ENCODE measurements at places on chromosomes 3 and 15.

GRCh38 chr3:158479051-158479450 lies 91.9 kb upstream of the MLF1 start:
- DNase-seq, result no peak

- no peak for DNase-seq
Measured at GRCh38 chr3:188486126-188486525, 332.2 kb downstream of the LPP start.

- DNase-seq, result no peak
Measured at GRCh38 chr3:187920030-187920429, 174.8 kb upstream of the BCL6 start.

GRCh38 chr3:50616003-50616769 lies 765 bp upstream of the MAPKAPK3 start:
- peak; percentile 86 for DNase-seq

DNA sequence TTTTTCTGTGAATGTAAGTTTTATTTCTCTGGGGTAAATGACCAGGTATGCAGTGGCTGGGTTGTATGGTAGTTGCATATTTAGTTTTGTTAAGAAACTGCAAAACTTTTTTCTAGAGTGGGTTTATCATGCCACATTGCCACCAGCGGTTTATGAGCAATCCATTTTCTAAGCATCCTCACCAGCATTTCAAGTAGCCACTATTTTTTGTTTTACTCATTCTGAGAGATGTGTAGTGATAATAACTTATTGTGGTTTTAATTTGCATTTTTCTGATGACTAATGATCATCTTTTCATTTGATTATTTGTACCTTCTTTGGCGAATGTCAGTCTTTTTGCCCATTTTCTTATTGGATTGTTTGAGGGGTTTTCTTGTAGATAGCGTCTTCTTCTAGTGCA lies 56.2 kb downstream of the SPRED1 start:
- no peak for DNase-seq

DNA sequence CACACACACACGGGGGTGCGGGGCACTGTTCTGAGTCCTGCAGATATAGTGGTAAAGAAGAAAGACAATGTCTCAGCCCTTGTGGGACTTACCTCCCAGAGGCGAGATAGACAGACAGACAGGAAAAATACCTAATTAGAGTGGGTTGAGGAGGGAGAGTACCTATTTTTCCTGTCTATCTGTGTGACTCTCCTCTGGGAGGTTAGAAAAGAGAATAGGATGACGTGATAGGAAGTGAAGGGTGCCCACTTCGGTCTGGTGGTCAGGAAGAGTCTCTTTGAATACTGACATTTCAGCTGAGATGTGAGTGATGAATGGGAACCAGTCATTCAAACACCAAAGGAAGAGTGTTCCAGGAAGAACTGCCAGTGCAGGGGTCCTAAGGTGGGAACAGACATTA lies 4.1 kb upstream of the APOD start:
- no peak for DNase-seq

DNA sequence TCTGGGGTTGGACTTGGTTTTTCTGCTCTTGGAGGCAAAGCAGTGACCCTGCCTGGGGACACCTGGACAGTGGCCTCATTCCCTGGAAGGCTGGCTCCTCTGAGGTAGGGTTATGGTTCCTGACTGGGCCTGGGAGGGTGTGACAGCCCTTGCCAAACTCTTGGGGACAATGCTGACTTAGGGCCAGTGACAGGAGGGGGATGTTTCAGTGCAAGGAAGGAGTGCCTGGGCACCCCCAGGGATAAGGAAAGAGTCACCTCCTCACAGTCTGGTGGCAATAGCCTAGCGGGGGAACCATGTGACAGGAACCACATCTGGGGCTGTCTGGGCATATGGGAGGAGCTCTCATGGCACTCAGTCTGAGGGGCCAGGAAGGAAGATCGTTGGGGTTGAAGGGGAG lies 91.8 kb downstream of the ABHD5 start:
- DNase-seq, result no peak

DNA sequence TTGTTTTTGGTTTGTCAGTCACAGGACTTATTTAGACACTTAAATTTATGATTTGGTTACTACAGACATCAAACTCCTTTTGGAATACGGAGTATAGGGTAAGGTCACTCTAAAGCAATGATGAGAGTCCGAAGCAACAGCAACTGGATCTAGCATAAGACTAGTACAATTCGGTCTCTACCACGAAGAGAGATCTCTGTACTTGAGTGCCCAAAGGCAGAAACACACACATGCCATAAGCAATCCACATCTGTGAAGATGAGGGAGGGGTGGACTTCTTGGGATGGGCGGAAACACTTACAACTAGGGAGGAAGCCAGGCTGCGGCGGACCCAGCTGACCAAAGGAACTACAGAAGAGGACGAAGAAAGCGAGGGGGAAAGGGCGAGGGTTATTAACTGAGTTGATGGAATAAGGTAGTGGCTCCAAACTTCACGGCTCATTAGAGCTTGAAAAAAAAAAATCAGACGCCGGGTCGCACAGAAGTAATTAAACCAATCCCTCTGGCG lies 595 bp downstream of the DPH6 start:
- peak; percentile 20 for DNase-seq

DNA sequence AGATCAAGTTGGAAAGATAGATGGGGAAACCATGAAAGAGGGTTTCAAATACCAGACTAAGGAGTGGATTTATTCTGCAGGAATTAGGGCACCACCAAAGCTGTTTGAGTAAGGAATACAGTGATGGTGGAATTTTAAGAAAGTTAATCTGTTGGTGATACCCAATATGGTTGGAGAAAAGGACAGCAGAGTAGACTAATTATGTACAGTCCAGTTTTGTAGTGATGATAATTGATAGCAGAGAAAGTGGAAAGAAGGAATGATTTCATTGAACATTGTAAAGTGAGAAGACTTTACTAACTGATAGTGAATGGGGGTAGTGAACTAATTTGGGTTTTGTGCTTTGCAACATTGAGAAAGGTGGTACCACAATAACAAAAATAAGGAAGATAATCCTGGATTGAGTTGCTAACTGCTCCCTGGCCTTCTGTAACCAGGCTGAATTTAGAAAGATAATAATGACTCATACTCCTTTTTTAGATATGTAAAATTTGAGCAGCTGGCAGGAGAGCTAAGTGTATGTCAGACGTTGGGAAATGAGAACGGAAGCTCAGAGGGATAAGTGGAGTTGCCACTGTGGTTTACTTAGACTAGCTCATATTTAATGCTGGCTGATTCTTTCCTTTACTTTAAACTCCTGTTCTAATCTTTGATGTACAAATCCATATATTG lies 16.9 kb downstream of the TCAIM start:
- peak; percentile 46 for DNase-seq

DNA sequence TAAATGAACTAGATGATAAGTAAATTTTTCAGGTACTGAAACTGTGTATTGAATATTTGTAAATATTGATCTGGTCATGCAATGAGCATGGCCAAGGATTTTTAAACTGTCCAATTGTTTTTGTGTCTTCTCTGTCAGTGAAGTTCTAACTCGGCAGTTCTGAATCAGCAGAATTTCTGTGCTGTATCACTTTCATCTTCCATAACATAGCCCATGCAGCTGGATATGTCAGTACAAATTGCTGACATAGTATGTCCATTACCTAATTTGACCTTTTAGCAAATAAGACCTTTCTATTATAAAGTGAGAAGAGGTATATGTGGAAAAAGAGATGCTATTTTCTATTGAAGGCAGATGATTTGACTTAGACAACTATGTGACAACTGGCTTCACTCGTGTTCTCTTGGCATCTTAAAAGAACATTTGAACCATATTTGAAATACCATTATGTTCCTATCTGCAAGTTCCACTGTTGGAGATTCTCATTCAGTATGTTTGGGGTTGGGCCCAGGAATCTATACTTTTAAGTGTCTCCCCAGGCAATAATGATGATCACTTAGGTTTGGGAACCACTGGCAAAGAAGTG lies 90.4 kb downstream of the CMSS1 start:
- no peak for DNase-seq

DNA sequence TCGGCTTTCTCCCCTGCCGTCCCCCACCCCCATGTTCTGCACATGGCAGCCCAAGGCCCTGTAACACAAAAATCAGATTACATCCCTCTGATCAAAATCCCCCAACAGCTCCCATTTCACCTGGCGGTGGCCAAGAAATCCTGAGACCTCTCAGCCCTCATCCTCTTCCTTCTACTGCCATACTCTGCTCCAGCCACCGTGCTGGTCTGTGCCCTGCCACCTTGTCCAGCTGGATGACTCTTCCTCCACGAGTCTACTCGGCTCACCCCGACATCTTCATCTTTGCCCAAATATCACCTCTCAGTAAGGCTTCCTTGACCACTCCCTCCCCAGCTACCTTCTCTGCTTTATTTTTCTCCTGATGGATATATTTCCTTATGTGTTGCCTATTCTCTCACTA lies 3.1 kb downstream of the CCDC51 start:
- DNase-seq, result no peak

- no peak for DNase-seq
Measured at GRCh38 chr3:139607257-139608107, 67.9 kb upstream of the RBP1 start.

DNA sequence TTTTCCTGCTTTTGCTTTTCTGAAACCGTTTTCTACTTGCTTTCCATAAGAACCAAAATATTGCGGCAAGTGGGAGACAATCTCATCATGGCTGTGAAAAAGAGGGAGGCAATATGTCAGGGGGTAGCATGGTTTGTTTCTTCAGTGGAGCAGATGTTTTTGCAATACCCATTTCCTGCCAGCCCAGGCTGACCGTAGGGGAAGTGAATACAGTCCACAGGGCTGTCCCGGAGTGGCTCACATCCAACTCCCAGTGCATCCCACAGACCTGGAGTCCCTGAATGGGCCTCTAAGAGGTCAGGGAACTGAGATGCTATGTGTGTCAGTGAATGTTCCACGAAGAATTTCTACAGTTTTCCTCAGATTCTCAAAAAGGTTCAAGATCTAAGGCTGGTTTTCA lies 69.6 kb downstream of the EPHB1 start:
- DNase-seq, result no peak

- no peak for DNase-seq
Measured at GRCh38 chr3:11465744-11466616, 177.7 kb downstream of the VGLL4 start.

- no peak for DNase-seq
Measured at GRCh38 chr3:169522595-169523529, 140.7 kb downstream of the MECOM start.

DNA sequence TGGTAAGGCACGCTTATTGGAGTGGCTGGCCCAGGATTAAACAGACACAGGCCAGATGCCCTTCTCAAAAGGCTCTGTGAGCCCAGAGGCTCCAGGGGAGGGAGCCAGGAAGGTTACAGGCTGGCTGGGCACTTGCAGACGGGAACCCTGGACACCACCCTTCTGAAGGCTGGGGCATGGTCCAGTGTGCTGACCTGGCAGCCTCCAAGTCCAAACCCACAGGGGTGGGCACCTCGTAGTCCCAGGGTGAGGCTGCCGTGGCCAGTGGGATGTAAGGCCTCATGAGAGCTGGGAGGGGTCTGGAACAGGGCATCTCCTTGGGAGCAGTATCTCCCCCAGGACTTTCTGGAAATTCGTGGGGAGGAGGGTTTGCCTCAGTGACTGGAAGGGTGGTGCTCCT lies 19.6 kb downstream of the EFCC1 start:
- no peak for DNase-seq

Measured in H54 (cell line).